Activated naive CD8-positive, alpha-beta T cell treated with anti-CD3 and anti-CD28 coated beads for 36 hours (primary cell): ENCODE measurements at places on chromosomes 5 and 9. TPM values are rescaled to one million over a fixed set of nuclear protein-coding genes. Genes with fewer than 3 reads are reported as not detected.

DNA sequence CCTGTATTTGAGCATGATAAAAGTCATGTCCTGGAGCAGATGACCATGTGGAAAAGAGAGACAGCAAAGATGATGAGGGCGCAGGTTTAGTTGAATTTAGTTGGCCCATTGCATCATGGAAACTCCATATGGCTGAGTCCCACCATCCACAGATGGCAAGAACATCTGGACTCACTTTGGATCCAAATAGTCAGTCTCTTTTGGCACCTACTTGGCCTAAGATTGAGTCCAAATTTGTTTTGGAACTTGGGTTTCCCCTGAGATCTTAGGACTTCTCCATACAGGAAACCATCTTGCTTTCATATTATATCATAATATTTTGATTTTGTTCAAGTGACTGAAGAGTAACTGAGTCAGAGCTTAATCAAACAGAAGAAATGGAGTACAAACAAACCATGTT is 217.5 kb downstream of the DRD1 start:
- DNase-seq, result no peak

DNA sequence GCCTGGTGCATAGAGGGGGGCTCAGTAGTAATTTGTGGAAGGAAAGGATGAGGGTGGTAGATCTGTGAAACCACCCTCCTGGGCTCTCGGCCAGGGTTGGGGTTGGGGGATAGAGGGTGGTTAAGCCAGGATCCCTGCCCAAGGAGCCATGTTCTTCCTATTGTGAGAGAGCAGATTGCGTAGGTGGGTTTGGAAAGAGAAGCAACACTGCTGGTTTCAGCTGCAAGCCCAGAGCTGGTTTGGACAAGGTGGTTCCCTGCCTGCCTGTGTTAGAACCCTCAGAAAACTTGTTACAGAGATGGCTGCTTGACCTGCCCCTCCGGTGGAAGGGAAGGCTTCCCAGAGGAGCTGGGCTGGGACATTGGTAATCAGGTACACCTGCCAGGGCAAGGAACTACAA is 131.2 kb upstream of the HAND1 start:
- DNase-seq, result no peak

- DNase-seq, result no peak
Observed at GRCh38 chr9:81656004-81656403, 33.3 kb downstream of the TLE1 start.

GRCh38 chr5:139762615-139763170 is 32.9 kb upstream of the PSD2 start:
- DNase-seq, result no peak

DNA sequence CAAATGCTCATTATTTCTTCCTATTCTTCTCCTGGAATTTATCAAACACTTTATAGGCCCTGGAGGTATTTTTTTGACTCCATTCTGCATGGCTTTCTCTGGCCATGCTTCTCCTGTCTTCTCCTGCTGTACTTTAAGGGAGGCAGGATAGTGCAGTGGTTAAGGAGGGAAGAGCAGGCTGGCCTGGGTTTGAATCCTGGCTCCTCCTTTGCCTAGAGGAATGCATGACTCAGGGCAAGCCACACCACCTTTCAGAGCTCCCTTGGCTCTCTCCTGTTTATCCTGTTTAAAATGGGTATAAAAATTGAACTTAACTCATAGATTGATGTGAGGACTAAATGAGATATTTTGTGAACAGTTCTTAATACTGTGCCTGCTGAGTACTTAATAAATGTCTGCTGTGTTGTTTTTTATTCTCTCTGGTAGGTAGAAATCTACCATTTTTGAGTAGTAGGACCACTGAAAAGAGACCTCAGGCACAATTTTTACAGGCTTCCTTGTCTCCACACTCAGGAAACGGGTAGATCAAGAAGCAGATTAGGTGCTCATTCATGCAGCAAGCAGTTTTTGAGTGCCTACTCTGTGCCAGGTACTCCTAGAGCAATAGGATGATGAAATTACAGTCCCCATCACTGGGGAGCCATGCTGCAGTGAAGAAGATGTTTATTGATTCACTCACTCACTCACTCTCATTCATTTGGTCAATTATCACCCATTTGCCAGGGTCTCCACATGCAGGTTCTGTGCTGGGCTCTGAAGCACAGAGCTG is 32.7 kb upstream of the ARAP3 start:
- no peak for DNase-seq

DNA sequence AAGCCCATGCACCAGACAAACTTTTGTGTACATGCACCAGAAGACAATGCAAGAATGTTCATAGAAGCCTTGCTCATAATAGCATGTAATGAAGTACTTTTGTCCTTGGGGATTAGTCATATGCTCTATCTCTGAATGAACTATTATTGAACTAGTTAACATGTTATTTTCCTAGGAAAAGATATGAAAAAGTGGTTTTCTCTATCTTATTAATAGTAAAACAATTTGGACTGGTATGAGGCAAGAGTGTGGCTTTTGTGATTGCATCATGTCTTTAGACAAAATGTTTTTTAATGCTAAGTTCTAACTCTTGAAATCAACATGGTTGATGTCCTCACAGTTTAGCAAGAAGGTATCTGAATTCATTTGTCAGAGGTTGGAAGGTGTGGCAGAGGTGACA is 55.7 kb upstream of the SPDL1 start:
- no peak for DNase-seq

Gene GFRA3
- not detected for total RNA-seq

Gene SUSD1
- 3.8 TPM for total RNA-seq

DNA sequence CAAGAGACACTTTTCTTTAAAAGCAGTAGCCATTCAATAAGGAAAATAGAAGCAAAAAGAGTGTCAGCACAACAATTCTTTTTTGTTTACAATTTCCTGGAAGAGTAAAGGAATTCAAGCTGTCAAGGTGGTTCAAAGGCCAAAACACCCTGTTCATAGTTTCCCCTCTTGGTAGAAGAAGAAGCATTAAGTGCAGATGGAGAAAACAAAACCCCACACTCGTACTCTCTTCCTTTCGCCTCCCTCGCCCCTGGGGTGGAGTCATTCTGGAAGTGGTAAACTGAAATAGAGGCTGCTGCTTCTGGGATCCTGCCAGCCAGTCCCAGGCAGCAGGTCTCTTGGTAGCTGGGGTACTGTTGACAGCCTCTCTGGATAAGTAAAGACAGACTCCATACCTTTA is 105.0 kb downstream of the ANKRD55 start:
- peak; percentile 53 for DNase-seq

DNA sequence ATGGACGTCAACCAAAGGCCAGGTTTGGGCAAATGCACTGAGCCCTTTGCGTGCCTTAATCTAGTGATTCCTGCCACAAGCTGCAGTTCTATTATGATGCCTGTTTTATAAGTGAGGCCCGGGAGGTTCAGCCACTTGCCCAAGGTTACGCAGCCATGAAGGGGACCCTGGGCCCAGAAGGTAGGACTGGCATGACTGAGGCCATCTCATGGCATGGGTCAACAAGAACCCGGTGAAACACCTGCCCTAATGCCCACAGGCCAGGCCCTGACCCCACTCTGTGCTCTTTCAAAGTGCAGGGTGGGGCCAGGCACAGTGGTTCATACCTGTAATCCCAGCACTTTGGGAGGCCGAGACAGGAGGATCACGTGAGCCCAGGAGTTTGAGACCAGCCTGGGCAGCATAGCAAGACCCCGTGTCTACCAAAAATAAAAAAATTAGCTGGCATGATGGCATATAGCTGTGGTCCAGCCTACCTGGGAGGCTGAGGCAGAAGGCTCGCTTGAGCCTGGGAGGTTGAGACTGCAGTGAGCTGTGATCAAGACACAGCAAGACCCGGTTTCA is 8.6 kb downstream of the NINJ1 start:
- DNase-seq, result no peak

Gene ADAMTS12
- total RNA-seq, result not detected

Gene WNK2
- total RNA-seq, result 0.88 TPM

- DNase-seq, result no peak
Observed at GRCh38 chr5:104643320-104643719, 1080.7 kb upstream of the NUDT12 start.

Gene PHF2
- 14.6 TPM for total RNA-seq

DNA sequence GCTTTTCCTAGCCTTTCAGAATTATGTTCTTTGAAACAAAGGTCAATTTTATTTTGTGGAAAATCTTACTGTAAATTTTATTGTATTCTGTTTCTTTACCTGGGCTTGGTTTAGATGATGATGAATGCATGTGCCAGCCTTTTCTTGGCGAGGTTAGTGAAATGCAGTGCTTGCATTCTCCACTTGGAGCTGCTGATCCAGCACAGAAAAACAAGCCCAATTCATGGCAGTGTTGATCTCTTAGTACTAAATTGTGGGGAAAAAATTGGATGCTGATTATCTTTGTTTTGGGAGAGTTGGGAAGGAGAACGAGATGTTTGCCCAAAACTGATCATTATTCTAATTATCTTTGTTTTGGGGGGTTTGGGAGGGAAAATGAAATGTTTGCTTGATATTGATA is 3.7 kb downstream of the HABP4 start:
- DNase-seq, result no peak

Gene PFN3
- total RNA-seq, result not detected
